ENCODE measurements at places on chromosomes 5 and 9.

DNA sequence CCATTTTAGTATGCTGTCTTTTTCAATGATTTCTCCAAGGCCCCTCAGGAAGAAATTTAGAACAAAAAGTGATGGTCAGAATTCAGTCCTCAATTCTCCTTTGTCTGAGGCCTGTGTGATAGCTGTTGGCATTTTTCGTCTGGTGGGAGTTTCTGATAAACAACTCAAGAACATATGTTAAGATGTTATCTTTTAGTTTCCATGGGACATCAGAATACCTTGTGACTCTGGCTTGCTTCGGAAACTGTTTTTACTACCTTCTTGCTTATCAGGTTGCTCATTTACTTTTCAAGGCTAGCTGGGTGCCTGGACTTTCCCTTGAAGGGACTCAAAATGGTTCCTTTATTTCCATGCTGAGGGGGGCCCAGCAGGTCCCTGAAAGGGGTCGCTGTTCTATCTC, 97.2 kb downstream of the INVS start:
- no peak for DNase-seq

- no peak for DNase-seq
Measured at GRCh38 chr9:73135394-73135793, 16.3 kb upstream of the ANXA1 start.

- DNase-seq, result no peak
Measured at GRCh38 chr5:126695091-126695490, 81.8 kb upstream of the LMNB1 start.

GRCh38 chr5:149447373-149448367, 68.6 kb upstream of the IL17B start:
- no peak for DNase-seq

GRCh38 chr5:141680751-141681201, 1.3 kb downstream of the ARAP3 start:
- no peak for DNase-seq

DNA sequence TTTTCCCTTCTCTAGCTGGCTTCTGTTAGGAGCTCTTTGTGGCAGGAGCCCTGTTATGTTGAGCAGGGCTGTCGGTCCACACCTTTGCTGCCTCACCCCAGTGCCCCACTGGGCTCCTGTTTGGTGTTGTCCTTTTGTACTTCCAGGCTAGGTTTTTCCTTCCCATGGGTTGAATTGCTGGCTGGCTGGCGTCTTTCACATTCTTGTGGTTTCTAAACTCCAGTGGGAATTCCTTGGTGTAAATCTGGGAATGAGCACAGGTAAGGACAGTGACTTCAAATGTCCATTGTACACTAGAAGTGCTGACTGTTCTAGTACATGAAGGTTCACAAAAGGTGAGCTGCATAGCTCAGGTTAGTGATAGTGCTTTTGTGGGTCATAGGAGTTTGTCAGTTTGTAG, 30.4 kb downstream of the RASGRF2 start:
- no peak for DNase-seq

- DNase-seq, result no peak
Measured at GRCh38 chr9:131954299-131954698, 125.4 kb downstream of the MED27 start.

DNA sequence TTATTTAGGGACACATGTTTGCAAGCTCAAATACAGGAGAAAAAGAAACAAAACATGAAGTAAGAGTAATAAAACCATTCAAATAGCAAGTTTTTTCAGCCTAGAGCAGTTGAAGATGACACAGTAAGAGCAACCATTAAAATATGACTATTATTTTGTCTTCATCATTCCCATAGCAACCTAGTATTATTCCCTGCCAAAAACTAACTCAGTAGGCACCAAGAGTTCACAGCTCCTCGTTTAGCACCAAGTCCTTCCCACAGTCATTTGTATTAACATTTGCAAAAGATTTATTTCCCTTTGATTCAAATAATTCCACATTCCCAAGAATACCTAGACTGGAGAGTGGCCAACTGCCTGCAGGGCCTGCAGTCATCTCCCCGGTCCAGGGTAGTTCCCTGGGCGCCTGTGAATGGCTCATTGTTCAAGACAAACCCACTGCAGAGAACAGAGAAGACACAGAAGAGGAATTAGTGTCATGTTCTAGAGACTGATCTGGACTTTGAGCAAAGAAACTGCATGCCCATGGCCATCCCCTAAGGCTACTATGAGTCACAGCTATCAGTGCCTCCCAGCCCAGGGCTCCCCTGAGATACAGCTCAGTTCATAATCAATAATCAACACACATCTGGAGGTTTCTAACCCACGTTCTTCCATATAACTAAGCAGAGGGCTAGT, 139.1 kb upstream of the MAP3K1 start:
- no peak for DNase-seq

- DNase-seq, result no peak
Measured at GRCh38 chr5:123814801-123815470, 303.0 kb downstream of the CSNK1G3 start.

DNA sequence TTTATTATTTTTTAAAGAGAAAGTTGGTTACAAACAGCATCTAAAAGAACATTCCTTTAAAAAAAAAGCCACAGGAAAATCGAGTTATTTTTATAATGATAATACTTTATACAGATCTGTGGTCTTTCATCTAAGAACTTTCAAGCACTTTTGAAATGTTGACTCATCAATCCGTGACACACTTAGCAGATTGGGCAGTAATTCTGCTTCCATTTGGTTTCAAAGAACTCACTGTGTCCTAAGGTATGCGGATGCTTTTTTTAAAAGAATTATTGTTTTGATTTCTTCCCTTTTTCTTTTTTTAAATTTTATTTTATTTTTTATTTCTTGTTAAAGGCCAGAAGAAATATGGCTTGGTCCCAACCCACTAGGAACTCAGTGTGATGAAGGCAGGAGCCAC, 147.8 kb downstream of the AOPEP start:
- DNase-seq, result no peak

- no peak for DNase-seq
Measured at GRCh38 chr9:20030671-20031070, 241.8 kb upstream of the SLC24A2 start.

- DNase-seq, result no peak
Measured at GRCh38 chr9:105539452-105539851, 18.5 kb upstream of the FKTN start.

DNA sequence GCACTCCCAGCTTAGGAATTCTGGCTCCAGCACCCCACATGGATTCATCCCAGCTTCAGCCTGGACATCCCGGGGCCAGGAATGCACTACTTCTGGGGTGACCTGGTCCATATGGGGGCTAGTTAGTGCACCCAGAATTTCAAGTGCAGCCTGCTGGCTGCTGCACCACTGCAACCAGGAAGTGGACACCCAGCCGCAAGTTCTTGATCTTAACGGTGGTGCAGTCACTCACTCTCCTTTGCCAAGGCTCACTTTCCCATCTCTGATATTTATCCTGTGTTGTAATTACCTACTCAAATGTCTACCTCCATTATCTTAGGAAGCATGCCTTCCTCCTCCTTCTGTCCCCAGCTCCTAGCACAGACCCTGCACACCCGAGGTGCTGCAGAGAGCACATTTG, 26.2 kb upstream of the RAB14 start:
- no peak for DNase-seq

GRCh38 chr9:126475933-126476555, 137.7 kb upstream of the LMX1B start:
- DNase-seq, result no peak

GRCh38 chr5:342501-343460, 21.3 kb downstream of the AHRR start:
- no peak for DNase-seq

GRCh38 chr5:68242743-68243142, 27.2 kb downstream of the PIK3R1 start:
- DNase-seq, result no peak

DNA sequence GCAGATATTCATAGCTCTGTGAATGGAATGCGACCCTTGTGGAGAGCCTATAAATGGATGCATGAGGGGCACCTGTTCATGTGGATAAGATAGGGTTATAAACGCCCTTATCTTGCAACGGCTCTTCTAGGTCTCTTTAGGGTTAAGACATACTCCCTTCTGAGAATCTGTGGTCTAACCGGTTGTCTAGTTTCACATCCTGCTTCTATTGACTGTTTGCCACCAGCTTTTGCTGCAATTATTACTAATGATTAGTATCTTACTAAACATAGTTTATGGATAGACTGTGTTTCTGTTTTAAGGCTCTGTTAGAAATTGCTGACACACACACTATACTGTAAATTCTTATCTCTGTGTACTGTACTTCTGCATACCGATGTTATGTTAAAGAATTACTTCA, 198.9 kb upstream of the CYLC2 start:
- no peak for DNase-seq

GRCh38 chr5:6484899-6485298, 36.2 kb downstream of the UBE2QL1 start:
- DNase-seq, result no peak

- peak; percentile 42 for DNase-seq
Measured at GRCh38 chr9:101311758-101312420, 72.9 kb downstream of the BAAT start.

- DNase-seq, result no peak
Measured at GRCh38 chr9:1960342-1961042, 54.7 kb upstream of the SMARCA2 start.

DNA sequence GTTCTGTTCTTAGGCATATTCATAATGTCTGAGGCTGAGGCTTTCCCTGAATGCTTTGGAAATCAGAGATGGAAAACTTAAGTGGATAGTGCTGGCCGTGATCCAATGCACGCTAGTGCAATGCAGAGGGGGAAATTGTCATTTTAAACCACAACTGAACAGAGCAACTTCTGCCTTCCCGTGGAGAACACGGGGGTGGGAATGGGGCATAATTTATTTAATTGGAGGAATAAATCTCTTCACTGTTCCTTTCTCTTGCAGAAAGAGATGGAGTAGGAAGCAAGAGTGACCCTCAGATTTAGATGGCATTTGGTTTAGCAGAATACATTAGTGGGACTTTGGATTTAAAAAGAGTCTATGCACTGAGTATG, 22.9 kb upstream of the NREP start:
- DNase-seq, result no peak

GRCh38 chr5:43007246-43007910, 32.7 kb downstream of the ANXA2R start:
- no peak for DNase-seq
